Endodermal cell (in vitro differentiated cells): ENCODE measurements at places on chromosomes 11 and 22.

DNA sequence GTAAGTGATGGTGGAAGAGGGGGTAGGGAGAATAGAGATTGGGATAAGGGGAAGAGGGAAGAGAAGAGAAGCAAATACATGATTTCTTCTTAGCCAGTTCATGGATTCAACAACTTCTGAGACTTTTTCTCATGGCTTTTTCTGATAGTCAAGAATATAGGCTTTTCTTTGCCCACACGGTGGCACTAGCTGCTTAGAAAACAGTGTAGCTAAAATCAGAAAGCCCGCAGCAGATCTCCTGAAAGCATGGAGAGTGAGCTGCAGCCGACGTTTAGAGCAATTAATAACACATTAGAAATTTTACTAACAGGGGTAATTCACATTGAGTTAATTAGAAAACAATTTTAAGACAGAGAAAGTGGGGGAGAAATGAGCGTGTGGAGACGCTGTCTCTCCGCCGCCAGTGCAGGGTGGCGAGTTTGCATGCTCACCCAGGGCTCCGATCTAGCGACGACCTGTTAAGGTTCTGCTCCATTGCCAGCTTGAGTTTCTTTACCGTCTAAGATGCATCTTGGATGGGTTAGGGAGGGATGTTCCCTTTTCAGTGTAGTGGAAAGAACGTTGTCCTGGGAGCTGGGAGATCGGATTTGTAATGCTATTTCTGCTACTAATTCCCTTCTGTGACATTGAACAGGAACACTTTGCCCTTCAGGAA, 3.3 kb upstream of the RAG1 start:
- DNase-seq = peak; percentile 81

- no peak for DNase-seq
Observed at GRCh38 chr11:126391286-126391954, 35.9 kb downstream of the ST3GAL4 start.

DNA sequence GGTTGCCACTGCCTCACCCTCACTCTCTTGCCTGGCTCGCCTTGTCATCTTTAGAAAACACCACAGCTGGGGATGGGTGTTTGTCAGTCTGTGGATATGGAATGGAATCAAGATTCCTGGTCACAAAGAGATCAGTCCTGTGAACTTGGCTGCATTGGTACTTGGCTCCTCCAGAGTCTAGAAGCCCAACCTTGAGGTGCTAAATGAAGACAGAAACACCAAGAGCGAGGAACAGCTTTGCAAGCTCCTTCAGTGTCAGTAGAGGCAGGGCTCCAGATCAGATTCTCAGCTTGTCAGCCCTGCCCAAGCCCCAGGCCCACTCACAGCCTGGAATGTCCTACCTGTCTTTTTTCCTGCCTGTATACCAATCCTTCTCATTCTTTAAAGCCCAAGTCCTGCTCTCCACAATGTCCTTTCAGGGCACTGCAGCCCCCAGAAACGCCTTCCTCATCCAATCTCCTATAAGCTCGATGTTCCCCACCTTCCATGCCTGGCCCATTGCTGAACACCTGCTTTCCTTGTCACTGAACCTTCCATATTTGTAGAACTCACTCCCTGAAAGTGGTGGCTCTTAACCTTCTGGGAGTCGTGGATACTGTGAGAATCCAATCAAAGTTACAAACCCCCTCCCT, 188.9 kb downstream of the BCR start:
- DNase-seq = peak; percentile 32

- peak; percentile 83 for DNase-seq
Observed at GRCh38 chr22:34972191-34972897, 93.6 kb upstream of the ISX start.

- no peak for DNase-seq
Observed at GRCh38 chr11:84870486-84870885, 756.7 kb downstream of the DLG2 start.

DNA sequence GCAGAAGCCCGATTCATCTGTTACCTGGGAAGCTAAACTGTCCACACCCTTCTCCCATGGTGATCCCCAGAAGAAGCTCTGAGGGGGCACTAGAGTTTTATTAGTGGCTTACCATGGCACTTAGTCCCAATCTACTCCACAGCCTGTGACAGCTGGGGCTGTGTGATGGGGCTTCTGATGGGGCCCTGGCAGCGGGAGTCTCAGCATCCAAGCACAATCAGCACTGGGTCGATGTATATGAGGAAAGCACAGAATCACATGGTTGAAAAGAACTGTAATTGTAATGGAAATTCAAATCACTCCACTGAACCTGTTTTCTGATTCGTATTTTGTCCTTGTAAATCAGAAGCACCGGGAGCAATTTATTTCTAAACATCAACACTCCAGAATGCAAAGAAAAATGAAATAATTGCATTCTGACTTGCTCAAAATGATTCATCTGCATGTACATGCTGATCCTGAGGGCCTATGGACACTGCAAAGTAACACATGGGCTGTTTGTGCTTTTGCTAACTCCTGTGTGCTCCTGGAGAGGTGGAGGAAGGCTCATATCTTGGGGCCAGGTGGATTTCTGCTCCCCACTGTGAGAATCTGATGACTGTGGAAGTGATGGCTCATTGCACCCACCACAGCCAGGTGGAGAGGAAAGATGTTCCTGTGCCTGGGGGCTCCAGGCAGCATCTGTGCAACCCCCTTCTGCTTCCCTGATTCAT, 203.0 kb downstream of the KIRREL3 start:
- DNase-seq = no peak

DNA sequence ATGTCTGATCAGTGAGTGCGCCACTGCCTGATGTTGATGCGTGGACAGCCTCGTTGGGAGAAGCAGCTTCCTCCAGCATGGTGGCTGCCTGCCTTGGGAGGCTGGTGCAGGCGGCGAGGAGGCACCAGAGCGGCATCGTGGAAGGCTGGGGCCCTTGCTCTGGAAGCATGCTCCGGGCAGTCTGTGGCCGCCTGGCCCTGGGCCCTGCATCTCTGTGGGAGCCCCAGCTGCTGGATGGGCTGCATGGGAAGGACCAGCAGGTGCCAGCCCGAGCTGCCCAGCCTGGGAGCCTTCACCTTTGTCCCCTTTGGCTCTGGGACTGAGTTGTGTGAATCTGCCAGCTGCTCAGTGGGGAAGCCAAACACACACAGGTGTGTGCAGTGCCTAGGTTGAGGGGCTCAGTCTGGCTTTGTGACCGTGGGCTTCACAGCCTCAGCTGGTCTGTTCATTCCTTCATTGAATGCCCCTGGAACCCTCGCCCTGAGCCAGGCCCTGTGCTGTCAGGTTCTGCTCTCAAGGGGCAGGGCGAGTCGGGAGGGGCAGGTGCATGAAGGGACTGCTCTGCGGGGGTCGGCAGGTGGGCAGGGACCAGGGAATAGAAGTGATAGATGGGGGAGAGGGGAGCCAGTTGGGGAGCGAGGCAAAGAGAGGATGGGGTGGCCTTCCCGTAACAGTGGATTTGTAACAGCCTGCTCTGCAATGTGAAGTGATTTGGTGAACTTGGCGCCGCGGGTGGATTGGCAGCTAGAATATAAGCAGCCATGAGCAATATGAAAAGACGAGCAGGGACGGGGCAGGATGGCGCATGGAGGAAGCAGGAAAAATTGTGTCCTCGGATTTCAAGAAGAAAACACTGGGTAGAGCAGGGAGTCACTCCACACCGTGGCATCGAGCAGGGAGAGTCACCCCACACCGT, 354.2 kb downstream of the TBC1D22A start:
- no peak for DNase-seq
